ENCODE measurements at places on chromosomes 6 and 20.
A peak's percentile ranks its signal among the peaks of the same experiment; 100 is the strongest.

GRCh38 chr6:56148488-56149186, 98.7 kb downstream of the COL21A1 start:
- DNase-seq, result no peak

- no peak for DNase-seq
These were observed 4.6 kb upstream of the DSTN start for GRCh38 chr20:17565169-17565845.

GRCh38 chr20:63767456-63767855, 27.9 kb downstream of the SLC2A4RG start:
- DNase-seq, result no peak

DNA sequence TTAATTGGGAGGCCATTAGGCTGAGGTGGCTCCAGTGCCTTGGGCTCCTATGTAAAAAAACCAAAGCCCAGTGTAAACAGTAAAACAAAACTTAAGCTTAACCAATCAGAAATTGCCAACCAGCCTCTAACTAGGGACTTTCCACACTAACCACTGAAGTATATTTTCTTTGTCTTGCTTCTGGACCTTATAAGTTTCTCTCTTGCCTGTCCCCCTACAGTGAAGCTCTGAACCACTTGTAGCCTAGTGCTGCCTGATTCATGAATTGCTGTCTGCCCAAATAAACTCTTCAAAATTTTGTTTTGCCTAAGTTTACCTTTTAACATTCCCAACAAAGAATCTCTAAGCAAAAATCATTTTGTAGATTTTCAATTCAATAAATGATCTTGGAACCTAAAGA, 28.2 kb downstream of the POPDC3 start:
- no peak for DNase-seq

DNA sequence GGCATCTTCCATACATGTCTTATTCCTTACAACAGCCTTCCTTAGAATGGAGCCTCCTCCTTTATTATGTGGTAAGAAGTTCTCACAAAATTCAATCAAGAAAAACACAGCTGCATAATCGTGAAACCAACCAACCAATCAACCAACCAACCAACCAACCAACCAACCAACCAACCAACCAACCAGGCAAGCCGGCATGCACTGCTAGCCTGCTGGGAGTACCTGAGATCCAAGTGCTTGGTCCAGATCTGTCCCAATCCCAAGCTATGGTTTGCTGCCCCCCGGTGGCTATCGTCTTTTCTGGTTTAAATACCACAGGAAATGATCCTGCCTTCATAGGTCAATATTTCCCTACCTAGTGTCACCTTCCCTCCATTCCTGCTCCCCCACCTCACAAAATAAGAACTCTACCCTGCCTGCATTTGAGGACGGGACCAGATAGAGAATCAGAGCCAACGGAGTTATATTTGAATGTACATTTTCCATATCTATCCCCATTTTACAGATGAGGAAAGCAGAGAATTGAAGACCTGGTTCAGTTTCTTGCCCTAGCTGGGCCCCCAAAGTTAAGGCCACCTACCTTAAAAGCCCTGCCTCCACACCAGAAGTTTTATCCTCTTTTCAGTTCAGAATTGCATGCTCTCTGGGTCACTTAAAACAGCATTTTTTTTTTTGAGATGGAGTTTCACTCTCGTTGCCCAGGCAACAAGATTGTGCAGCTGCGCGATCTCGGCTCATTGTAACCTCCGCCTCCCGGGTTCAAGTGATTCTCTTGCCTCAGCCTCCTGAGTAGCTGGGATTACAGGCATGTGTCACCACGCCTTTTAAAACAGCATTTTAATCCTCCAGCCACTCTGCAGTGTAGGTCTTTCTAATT, 27.1 kb downstream of the RAB44 start:
- DNase-seq, result peak; percentile 82

- no peak for DNase-seq
These were observed 8.7 kb downstream of the GPLD1 start for GRCh38 chr6:24480705-24481104.

- no peak for DNase-seq
These were observed 431.8 kb downstream of the CD83 start for GRCh38 chr6:14549304-14549770.

GRCh38 chr6:97025088-97025487, 100.6 kb downstream of the KLHL32 start:
- DNase-seq, result no peak

DNA sequence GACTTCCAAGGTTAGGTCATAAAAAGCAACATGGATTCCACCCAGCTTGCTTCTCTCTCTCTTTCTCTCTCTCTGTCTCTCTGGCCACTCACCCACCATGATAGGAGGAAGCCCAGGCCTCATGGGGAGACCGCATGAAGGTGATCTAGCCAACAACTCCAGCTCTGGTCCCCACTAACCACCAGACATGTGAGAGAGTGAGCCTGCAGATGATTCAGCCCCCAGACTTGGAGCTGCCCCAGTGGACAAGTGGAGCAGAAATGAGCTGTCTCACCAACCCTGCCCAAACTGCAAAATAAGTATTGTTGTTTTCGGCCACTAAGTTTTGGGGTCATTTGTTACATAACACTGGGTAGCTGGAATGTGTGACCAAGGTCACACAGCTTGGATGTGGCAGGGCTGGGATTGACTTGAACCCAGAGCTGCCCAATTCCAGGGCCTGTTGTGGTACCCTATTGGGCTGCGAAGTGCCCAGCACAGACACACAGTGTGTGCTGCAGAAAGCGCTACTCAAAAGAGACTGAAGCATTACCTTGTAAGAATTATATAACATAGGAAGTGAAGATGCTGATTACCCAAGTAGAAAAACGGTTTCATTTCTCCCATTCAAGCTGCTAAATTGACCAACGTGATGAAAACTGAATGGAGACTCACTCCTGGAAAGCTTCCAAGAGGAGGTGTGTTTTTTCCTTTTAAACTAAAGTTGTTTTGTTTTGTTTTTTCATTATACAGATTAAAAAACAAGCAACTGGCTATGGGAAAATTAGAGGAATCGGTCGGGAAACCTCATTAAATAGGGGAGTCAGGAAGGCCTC, 9.1 kb upstream of the TLDC2 start:
- DNase-seq, result no peak

DNA sequence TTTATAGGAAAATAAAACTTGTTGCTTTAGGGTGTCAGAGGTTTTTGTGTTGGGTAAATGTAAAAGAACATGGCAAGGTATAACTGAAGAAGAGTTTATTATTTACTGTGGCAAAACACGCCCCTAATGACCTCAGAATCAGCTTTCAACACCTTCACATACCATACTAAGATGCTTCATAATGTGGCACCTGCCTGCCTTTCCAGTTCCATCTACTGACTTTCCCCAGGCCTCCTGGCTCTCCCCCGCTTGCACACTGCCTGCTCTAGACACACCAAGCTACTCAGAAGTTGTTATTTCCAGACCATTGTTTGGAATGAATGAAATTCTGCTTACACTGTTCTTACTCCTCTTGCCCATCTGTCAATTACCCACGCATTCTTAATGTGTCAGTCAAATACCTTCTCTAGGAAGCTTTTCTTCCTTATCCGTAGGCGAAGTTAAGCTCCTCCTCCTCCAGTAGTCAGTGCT, 1.8 kb downstream of the TIAM2 start:
- no peak for DNase-seq

- DNase-seq, result no peak
These were observed 24.6 kb upstream of the SERPINB1 start for GRCh38 chr6:2866171-2866846.

GRCh38 chr6:123925350-123925749, 121.7 kb downstream of the NKAIN2 start:
- DNase-seq, result no peak

- no peak for DNase-seq
These were observed 8.0 kb upstream of the TCF15 start for GRCh38 chr20:617934-618690.

- DNase-seq, result peak; percentile 82
These were observed 35.4 kb downstream of the FYN start for GRCh38 chr6:111837641-111838500.

GRCh38 chr20:9129756-9130155, 60.9 kb downstream of the PLCB4 start:
- no peak for DNase-seq

DNA sequence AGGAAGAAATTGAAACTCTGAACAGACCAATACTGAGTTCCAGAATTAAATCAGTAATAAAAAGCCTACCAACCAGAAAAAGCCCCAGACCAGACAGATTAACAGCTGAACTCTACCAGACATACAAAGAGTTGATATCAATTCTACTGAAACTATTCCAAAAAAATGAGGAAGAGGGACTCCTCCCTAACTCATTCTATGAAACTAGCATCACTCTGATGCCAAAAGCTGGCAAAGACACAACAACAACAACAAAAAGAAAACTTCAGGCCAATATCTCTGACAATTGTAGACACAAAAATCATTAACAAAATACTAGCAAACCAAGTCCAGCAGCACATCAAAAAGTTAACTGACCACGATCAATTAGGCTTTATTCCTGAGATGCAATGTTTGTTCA, 246.0 kb upstream of the RUNX2 start:
- no peak for DNase-seq

Measured in activated effector memory CD4-positive, alpha-beta T cell treated with anti-CD3 and anti-CD28 coated beads, Interleukin-2, amount 50 U/mL, for 16 hours (primary cell).